ENCODE measurements at places on chromosomes 3 and 15.

GRCh38 chr3:31873254-31873820 lies 107.7 kb downstream of the OSBPL10 start:
- no peak for DNase-seq

- DNase-seq, result no peak
Observed at GRCh38 chr15:71454462-71454996, 339.3 kb downstream of the THSD4 start.

DNA sequence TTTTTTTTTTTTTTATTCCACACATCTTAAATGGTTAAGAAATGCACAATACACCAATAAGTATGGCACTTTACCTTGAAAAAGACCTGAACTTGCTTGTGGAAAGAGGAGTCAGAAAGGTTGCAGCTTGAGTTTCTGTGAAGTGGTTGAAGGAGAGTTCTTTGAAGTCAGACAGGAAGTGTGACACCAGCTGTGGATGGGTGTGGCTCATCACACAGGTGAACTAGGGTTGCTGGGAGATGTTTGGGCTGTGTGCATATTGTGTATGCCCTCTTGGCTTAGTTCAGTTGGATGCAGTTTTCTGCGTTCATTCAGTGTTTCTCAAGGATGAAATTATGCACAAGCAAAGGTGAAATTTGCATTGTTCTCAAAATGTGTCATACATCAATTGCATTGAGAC lies 6.3 kb downstream of the AEN start:
- DNase-seq, result peak; percentile 61

- no peak for DNase-seq
Observed at GRCh38 chr3:4491855-4492207, 1.3 kb upstream of the ITPR1 start.

- no peak for DNase-seq
Observed at GRCh38 chr15:66461917-66462316, 35.6 kb downstream of the SNAPC5 start.

- no peak for DNase-seq
Observed at GRCh38 chr3:139292711-139293664, 50.8 kb upstream of the MRPS22 start.

- no peak for DNase-seq
Observed at GRCh38 chr15:98948941-98949340, 58.7 kb downstream of the PGPEP1L start.

DNA sequence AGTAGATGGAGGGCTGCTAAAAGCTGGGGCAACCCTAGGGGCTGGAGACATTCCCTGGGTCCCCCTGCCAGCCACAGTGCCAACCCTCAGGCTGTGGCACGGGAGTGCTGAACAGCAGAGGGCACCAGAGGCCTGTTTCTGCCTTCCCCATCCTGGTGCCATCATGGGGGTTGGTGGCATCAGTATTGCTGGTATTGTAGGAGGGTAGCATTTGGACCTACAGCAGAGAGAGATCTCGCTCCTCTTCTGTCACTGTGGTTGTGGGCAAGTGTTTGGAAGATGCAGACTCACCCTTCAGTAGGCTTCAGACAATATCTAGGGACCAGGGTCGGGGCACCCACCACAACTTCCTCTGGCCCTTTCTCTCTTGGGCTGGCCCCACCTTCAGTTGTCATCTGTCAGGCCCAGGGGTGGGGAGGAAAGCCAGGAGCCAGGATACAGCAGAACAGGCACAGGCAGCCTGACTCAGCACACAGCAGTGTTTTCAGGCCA lies 123.5 kb downstream of the RPLP1 start:
- peak; percentile 64 for DNase-seq

DNA sequence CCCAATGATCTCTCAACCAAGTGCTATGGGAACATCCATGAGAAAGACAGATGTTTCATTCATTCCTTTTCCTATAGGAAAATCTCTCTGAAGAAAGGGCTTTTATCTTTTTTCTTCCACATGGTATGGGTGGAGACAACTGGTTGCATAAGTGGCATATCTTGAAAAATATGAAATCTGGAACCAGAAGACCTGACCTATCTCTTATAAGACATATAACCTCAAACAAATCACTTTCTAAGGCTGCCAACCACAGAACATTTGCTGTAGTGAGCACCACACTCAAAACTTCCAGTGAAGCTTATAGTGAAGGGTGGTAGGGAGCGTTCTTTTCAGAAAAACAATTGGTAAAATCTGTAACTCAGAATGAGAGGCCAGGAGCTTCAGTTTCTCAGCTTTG lies 58.5 kb downstream of the SHQ1 start:
- no peak for DNase-seq

DNA sequence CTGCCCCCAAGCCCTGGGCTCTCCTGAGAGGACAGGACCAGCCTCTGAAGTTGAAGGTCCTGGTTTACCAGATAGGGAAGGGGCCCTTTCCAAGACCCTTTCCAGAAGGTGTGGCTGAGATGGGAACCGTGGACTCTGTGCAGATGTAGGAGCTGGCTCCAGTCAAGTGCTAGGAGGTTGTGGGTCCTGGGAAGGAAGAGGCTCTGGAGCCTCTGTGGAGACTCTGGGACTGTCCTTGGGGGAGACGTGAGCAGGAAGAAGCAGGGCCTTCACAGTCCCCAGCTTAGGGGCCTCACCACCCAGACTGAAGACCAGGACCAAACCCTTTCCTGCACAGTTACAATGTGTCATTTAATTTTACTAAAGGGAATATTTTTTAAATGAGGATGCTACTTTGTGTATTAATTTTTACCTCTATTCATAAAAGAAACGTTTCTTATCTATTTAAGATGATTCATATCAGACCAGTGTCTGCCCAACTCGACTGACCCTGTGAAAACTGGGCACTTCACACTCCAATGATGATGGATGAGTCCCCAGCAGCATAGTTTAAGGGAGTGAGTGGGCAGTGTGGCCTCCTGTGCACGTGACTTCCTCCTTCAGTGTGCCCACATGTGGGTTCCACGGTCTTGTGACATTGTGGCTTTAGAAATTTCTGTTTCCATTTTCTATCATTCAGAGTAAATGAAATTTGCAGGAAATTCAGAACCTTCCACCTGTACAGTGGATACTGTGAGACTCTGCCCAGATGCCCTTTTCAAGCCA lies 10.9 kb downstream of the CCR5AS start:
- DNase-seq, result no peak

GRCh38 chr3:63872135-63872924 lies 8.7 kb downstream of the ATXN7 start:
- no peak for DNase-seq

DNA sequence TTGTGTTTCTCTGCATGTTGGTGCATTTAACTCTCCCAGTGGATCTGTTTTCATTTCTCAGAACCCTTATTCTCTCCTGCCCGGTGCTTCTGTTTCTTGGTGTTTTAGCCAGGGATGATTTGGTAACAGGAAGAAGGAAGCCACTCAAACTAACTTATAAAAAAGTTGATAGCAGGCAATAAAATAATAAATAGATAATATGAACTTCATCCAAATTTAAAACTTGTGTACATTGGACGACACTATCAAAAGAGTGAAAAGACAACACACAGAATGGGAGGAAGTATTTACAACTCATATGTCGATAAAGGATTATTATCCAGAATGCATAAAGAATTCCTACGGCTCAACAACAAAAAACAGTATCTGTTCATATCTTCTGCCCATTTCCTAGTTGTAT lies 37.3 kb upstream of the CHRNA7 start:
- no peak for DNase-seq

GRCh38 chr15:66724732-66725463 lies 22.9 kb downstream of the SMAD6 start:
- DNase-seq, result no peak

DNA sequence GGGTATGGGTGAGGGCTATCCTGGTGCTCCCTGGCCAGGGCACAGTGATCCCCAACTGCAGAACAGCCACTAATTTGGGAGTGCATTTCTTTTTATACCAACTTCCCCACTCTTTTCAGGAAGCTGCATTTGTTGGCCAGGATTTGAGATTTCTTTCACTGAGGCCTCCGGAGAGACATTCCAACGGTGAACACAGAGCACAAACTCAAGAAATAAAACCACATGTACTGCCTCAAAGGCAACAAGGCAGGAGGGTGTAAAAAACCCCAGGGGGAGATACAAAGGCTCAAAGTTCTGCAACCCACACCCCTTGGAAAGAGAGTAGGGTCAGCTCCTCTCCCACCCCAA lies 65.3 kb downstream of the CPN2 start:
- no peak for DNase-seq

DNA sequence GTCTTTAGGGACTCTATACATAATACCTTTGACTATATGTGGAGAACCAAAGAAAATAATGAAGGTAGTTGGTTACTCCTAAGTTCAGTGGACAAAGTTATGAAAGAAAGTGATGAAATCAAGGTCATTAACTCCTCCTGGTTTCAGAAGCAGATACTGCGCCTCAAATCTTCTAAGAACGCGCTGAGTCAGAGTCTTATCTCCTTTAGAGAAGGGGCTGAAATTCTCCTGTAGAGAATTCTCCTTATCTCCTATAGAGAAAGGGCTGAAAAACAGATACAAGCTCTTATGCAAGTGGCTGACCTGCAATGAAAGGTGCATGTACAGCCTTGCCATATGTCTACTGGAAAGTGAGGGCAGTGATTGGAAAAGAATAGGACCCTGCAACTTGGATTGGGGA lies 824.2 kb downstream of the NSUN3 start:
- no peak for DNase-seq

- DNase-seq, result no peak
Observed at GRCh38 chr3:150610785-150611184, 7.7 kb downstream of the SELENOT start.

- DNase-seq, result no peak
Observed at GRCh38 chr15:38631119-38632075, 66.8 kb upstream of the RASGRP1 start.

GRCh38 chr15:75542386-75542797 lies 36.7 kb downstream of the PTPN9 start:
- no peak for DNase-seq

GRCh38 chr3:13161021-13161759 lies 88.0 kb upstream of the IQSEC1 start:
- DNase-seq, result no peak

DNA sequence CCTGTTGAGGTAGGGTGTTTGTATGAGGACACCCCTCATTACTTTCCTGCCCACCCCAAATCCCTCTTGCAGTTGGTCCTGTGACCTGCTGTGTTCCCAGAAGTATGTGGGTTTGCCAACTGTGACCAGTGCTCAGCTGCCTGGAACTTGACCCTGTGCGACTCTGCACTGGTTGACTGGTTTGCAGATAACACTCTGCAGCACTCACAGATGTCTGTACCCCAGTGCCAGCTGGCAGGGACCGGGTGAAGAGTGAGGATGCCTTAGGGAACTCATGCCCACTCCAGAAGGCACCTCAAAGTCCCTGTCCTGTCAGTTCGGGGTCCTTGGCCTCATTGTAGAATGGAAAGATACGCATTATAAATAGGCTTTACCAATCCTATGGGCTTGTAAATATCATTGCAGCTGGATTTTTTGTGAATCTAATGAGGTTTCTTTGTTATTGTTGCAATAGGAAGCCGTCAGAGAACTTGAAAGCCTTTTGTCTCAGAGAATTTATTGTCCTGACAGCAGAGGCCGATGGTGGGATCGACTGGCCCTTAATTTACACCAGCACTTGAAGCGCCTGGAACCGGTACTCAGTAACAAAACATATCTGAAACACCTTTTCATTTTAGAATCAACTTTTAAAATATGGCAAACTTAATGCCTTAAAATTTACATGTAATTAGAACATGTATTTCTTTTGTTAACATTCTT lies 18.2 kb downstream of the FAN1 start:
- no peak for DNase-seq

DNA sequence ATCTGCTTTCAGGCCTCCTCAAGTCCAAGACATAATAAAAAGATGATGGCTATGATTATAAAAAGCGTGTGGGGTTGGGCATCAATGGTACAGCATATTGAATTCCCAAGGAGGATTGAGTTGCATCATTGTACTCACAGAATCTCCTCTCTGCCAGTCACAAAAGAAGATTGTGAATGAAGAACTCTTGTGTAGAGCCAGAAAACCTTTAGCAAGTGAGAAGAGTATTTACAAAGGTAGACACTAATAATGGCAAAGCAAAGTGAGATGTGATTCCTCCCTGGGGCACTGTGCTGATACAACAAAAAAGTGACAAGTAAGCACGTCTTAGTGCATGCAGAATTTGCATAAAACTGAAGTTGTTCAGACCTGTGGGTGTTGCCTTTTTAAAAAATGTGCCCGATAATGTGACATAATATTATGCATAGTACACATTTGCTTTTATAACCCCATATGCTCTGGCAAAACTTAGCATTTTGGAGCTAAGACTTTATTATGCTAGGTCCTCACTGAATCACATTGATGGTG lies 291.2 kb upstream of the TBC1D5 start:
- DNase-seq, result no peak

- no peak for DNase-seq
Observed at GRCh38 chr3:23756206-23756840, 49.4 kb upstream of the UBE2E1 start.

DNA sequence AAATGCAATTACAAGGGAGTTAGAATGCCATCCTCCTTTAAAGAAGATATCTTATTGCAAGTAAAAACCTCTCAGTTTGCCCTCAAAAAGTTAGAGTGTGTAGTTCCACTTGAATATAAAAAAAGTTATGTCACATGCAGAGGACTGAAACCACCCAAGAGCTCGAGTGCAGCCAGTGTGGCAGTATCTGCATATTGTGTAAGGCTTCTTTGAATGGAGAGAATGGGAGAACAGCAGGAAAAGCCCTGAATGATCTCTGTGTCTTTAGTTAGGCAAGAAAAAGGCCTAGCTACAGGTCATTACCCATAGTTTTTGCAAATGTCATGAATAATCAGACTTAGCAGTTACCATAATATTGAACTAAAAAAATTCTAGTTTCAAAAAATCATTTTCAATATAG lies 13.9 kb upstream of the TEX9 start:
- DNase-seq, result no peak

DNA sequence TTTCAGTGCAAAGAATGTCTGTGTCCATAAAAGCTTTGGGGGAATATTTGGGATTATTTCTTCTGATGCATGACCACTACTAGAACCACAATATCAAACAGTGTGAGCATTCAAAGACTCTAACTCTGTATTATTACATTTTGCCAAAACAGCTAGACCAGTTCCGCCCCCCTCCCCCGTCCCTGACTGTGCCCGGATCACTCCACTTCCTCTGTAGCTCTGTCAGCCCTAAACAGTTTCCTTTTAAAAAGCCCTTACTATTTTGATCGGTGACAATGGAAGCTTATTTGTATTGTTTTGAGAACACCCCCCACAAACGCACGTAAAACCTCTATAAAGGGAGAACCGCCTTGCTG lies 36.6 kb upstream of the EPHB3 start:
- no peak for DNase-seq

- DNase-seq, result no peak
Observed at GRCh38 chr15:41713047-41713446, 52.8 kb downstream of the MGA start.

DNA sequence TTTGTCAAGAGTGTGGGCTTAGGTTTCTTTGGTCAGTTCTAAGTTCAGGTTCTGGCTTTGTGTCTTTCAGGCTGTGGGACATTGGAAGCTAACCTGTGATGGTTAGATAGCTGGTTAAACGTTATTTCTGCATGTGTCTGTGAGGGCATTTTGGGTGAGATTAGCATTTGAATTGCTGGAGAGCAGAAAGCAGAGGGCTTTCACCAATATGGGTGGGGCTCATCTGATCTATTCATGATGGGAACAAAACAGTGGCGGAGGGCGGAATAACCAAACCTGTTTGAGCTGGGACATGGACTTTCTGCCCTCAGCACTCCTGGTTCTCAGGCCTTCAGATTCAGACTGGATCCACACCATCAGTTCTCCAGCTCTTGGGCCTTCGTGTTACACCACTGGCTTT lies 195.4 kb downstream of the KLF13 start:
- no peak for DNase-seq

GRCh38 chr15:45328663-45329062 lies 49.7 kb downstream of the GATM start:
- DNase-seq, result no peak

GRCh38 chr15:53247041-53247708 lies 457.0 kb upstream of the ONECUT1 start:
- DNase-seq, result no peak
